ENCODE measurements at places on chromosomes 3 and 15. TPM values are rescaled to one million over a fixed set of nuclear protein-coding genes. Genes with fewer than 3 reads are reported as not detected.

Gene MAPKBP1
- 7.9 TPM for total RNA-seq

Gene GOLGA6D
- total RNA-seq = not detected

Gene MED12L
- 1.8 TPM for total RNA-seq

Gene FOXL2NB
- total RNA-seq = not detected

Gene CGNL1
- total RNA-seq = 0.77 TPM

Gene FAM240A
- total RNA-seq = not detected

Gene LIPC
- total RNA-seq = not detected

Gene KCNMB2
- total RNA-seq = not detected

- no peak for DNase-seq
Observed at GRCh38 chr15:81297147-81297572, 26.8 kb downstream of the STARD5 start.

GRCh38 chr15:56156877-56157276 lies 86.8 kb downstream of the RFX7 start:
- no peak for DNase-seq

DNA sequence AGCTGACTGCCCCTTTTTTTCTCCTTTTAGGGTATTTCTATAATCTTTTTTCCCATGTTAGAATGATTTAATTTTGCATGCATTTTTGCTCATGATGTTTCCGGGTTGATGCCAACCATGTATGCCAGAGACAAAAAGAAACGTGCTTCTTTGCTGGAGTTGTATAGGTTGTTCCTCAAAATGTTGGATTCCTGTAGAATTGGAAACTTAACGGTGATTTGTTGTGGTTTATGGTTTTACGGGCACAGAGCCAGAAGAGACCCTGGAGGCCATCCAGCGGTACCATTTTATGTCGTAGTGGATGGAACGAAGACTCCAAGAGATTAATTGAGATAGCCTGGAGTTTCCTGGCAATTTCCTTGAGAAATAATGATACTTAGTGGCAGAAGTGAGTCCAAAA lies 481.5 kb upstream of the RGMA start:
- no peak for DNase-seq

GRCh38 chr3:24828551-24828950 lies 333.9 kb upstream of the THRB start:
- DNase-seq = no peak

DNA sequence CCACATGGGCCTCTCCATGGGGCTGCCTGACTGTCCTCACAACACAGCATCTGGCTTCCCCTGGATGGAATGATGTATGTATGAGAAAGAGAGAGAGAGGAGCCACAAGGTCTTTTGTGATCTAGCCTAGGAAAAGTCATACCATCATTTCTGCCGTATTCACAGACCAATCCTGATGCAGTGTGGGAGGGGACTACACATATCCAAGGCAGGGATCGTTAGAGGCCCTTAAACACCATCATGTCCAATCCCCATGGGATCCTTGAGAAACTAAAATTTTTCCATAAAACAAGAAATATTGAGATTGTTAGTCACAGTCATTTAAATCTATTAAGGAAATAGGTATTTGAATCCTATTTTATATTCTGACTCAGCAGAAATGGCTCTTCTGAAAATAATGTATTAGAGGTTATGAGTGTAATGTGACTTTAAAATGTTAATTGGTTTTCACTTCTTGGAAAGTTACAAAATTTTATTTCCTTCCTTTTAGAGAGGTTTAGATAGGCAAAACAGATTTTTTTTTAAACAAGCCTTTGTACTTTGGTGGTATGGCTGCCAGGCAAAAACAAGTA lies 65.1 kb upstream of the TSC22D2 start:
- DNase-seq = no peak

GRCh38 chr3:120355486-120355885 lies 6.3 kb upstream of the LRRC58 start:
- DNase-seq = no peak

- DNase-seq = no peak
Observed at GRCh38 chr15:90439946-90440345, 51.9 kb downstream of the IQGAP1 start.

DNA sequence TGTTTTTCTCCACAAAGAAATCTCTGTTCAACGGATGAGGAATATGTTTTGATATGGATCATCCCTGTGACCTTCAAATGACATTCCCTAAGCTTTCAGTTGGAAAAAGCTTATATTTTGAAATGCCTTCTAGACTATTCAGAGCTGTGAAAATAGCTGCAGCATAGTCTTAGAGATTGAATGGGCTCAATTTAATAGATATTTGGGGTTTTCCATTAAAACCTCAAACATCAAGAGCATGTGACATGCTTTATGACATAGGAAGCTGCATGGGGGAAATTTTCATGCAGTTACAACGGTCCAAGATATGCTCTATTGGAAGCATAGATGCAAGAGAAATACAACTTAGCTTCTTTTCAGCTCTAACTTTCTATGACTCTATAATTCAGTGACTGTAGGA lies 102.8 kb downstream of the LSAMP start:
- no peak for DNase-seq

DNA sequence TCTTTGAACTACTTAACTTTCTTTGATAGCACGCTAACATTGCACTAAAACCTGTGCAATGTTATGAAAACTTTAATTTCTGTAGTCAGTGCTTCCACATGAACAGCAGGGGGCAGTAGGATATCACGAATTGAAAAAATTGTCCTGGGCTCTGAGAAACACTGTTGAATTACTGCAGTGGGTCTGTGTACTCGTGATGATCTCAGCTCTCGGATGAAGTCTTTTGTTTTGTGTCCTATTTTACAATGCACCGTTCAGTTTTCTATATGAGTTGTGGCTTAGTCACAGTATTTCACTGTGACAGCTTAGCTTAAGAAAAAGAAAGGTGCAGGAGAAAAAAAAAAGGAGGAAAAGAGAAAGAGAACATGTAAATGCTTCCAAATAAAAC lies 141.3 kb upstream of the CCDC54 start:
- DNase-seq = no peak

DNA sequence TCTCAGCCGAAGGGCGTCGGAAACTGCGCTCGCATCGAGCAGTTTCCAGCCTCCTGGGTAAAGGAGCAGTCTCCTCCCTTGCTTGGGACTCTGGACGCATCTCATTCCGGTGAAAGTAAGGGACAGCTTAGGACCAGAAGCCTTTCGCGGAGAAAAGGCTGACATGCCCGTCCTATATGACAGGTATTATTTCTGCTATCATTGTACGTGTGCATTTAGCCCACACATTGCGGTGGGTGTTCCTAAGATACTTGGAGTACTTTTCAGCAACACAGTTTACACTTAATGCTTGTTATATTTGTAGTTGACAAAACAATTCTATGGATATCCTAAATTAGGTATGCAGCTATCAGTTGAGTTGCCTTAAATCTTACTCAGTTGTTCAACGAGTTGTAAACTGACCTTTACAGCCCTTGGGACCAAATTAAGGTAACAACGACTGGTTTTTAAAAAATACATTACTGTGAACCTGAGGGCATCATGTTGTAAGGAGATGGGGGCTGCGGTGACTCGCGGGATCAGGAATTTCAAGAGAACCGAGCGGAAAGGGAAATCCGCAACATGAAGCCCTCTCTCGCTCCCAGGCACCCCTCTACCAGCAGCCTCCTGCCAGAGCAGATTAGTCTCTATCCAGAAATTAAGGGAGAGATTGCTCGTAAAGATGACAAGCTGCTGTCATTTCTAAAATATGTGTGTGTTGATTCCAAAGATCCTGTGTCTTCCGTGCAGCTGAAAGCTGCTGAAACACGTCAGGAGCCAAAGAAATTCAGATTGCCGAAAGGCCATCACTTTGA lies 632 bp upstream of the COPS2 start:
- no peak for DNase-seq

DNA sequence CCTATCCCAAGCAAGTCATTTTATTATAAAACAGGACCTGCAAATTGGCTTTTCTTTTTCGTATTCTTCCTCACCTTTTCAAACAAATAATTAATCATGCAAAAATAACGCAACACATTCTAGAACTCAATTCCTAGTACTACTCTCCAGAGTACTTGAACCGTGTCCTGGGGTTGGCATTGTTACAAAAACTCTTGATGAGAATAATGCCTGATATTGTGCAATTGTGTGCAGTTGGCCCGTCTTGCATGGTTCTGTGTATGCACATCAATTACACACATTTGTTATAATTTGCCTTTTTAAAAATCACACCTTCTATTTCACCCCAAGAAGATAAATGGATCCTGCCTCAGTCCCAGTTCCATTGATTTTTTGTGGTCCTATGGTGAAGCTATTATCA lies 205.4 kb downstream of the EPHB1 start:
- no peak for DNase-seq

DNA sequence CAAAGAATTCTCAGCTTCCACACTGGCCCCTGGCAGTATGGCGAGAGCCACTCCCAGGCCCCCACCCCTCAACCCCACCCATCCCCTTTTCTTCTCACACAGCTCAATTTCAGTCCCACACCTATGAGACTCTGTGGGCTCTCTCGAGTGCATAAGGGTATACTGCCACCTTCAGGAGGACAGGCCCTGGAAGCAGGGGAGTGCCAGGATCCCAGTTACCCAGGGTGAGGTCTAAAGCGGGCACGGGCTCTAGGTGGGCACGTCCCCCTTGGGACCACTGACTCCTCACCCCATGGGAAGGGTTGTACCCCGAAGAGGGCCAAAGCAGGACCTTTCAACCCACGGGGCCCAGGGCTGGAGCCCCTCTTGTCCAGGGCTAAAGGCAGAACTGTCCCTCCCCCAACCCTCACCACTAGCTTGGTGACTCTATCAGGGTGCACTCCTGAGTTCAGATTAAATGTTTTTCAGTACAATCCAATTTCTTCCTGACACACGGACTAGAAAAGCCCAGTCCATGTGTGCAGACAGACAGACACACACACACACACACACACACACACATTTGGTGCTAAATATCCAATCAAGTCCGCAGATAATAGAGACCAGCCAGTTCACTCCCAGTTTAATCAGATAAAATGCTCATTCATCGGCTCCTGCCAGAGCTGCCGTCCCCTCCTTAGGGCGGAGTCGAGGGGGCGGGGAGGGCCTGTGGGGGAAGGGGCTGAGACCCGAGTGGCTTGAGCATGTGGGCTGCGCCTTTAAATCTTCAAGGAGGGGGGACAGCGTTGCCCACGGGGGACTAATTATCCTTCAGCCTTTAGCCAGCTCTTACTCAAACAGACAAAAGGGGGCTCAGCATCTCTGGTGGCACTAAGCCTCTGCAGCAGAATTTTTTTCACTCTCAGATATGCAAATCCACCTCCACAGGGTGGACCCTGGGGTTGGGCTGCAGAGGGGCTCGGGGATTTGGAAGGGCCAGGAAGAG lies 59.3 kb downstream of the CYP11A1 start:
- no peak for DNase-seq

DNA sequence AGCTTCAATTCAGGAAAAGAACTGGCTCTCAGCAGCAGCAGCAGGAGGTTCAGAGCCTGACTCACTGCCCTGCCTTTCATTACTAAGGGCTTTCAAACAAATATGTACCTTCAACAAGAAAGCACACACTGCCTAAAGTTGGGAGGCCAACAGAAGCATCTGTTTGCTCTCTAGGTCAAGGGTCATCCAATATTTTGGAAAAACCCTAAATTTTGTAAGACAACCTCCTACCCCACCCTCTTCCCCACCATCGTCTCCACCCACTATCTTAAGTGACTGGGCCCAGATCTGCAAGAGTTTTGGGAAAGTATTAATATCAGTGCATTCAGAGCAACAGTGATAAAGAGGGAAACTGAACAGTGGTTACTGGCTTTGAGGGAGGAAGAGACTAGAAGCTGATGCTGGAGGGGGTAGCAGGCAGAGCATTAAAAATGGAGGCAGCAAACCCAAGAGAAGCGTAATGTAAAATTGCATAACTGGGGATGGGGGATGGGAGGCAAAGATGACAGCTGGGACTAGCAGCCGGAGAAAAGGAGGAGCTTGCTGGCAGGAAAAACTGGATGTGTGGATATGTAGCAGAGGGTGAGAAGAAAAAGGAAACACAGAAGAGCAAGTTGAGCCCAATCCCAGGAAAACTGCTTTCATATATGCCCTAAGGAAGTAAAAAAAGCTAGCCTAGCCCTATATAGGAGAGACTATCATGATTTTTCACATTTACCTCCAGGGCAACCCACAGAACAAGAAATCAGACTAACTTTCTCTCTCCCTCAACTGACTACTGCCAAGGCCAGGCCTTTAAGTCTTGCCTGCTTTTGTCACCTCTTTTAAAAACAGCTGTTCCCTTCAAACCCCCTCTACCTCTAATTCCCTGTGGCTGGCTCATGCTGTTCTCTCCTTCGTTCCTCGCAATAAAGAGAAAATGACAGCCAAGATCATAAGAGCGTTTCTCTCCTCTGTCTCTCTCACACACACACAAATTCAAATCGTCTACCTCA lies 31.4 kb downstream of the NPTN start:
- DNase-seq = peak; percentile 22

DNA sequence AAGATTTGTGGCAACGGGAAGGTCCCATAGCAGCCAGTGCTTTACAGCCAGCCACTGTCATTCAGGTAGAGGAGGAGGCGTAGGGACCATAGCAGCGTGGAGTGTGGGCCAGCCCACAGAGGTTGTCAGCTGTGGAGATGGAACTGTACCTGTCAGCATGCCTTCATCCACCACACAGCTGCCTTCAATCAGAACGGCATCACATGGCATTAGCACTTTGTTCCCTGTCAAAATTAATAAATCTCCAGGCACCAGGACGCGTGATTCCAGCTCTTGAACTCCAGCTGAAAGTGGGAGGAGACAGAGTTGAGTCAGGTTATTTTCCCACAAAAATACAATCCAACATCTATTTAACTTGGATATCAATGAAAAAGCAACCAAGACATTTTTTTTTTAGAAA lies 84.0 kb downstream of the ATP13A4 start:
- no peak for DNase-seq

DNA sequence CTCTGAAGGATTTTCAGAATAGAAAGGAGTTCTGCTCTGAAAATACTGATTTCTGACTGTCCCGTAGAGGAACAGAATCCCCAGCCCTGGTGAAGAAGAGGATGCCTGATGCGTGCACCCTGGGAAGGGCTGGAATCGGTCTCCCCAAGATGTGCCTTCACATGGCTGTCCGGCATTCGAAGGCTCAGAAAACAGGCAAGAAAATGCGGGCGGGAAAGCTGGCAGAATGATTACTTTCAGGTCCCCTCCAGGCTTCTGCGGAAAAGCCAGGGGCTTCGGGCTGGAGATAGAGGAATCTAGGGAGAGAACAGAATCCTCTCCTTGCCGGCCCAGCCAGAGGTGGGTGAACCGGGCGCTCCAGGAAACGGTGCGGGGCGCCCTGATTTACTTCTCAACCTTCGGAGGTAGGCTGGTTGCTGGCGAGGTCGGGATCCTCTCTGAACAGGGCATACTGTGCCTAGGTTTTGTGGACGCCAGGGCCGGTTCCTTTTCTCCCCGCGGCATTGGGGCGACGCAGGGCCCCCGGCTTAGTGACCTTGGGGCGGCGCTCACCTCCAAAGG lies 2.5 kb downstream of the FOXL2NB start:
- no peak for DNase-seq

GRCh38 chr3:23797491-23797890 lies 8.3 kb upstream of the UBE2E1 start:
- DNase-seq = no peak

GRCh38 chr3:188303286-188303799 lies 149.4 kb downstream of the LPP start:
- no peak for DNase-seq

GRCh38 chr3:24683633-24684384 lies 189.2 kb upstream of the THRB start:
- no peak for DNase-seq

- no peak for DNase-seq
Observed at GRCh38 chr3:14625443-14625842, 26.1 kb upstream of the CCDC174 start.
